ENCODE measurements at places on chromosomes 6 and 20. TPM values are rescaled to one million over a fixed set of nuclear protein-coding genes. Genes with fewer than 3 reads are reported as not detected.

Gene ADGB
- polyA plus RNA-seq, result not detected

Gene SCUBE3
- polyA plus RNA-seq, result not detected

Gene KCNK16
- not detected for polyA plus RNA-seq

Gene MRAP2
- 9.3 TPM for polyA plus RNA-seq

Gene CASS4
- 21.7 TPM for polyA plus RNA-seq

DNA sequence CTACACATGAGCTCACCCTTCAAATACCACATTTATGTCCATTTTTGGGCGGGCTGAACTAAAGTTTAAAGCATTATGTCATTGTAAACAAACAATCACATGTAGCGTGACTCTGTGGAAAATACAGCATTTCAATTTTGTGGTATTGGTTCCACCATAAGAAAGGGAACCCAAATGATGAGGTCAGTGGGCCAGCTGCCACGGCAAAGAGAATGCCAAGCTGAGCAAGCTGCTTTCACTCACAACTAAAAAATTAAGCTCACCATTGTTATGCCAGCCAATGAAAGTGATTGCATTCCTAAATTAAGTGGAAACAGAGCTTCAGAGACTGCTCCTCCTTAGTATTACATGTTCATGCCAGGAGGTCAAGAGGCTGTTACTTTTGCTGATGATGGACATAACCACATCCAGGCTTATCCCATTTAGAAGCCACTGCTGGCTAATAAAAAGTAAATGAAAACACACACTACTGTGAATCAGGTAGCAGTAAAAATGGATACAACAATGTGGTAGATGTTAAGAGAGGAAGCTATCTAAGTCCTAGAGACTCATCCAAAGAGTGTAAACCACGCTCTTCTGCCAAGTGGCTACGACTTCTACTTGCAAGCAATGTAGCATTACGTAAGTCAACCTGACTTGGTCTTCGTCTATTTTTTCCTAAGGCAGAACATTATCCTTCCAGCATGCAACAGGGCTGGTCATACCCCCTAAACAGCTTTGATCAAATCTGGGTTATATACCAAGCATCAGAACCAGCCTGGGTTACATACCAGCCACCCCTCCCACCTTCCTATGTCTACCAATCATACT is 164.8 kb downstream of the BACH2 start:
- no peak overlapping the region for H3K27ac ChIP-seq
- H3K27me3 ChIP-seq, result no peaks in the 10 kb centered on the region
- DNase-seq, result no peak
- no peaks in the 10 kb centered on the region for H3K36me3 ChIP-seq
- H3K4me3 ChIP-seq, result no peak overlapping the region

GRCh38 chr20:56345911-56346310 is 12.9 kb upstream of the FAM210B start:
- H3K4me1 ChIP-seq, result no peaks in the 10 kb centered on the region
- H3K36me3 ChIP-seq, result no peaks in the 10 kb centered on the region
- H3K27ac ChIP-seq, result no peak overlapping the region
- no peak overlapping the region for H3K4me3 ChIP-seq

GRCh38 chr6:159234102-159234553 is 64.9 kb downstream of the FNDC1 start:
- H3K27me3 ChIP-seq, result peaks cover 44% of the 10 kb centered on the region
- no peaks in the 10 kb centered on the region for H3K36me3 ChIP-seq
- peaks cover 19% of the 10 kb centered on the region for H3K4me1 ChIP-seq
- no peak overlapping the region for H3K4me3 ChIP-seq

GRCh38 chr20:45189861-45190260 is 15.2 kb downstream of the PI3 start:
- no peak overlapping the region for H3K27ac ChIP-seq
- H3K27me3 ChIP-seq, result peaks cover 2% of the 10 kb centered on the region
- no peaks in the 10 kb centered on the region for H3K36me3 ChIP-seq
- no peak for DNase-seq
- no peak overlapping the region for H3K4me3 ChIP-seq

DNA sequence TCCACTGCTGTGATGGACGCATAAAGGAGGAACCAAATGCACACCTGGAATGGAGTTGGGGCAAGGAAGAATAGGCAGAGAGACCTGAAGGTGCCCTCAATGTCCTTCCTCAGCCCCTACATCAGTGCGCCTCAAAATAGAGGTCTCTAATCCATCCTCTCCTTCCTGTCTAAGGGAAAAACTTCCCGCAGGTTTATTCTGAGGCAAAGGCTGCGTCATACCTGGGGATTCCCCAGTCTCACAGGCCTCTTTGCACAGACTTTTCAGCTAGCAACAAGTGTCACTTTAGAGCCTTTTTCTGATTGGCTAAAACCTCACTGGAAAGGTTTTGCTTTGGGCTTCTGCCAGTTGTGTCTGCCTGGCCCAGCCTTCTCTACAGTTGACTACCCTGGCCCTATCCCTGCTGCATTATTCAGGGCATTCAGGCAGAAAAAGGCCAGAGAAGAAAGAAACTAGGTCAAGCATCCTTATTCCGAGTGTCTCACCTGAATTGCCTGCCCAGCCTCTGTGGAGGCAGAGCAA is 1.8 kb upstream of the HLA-DQB1 start:
- H3K27ac ChIP-seq, result no peak overlapping the region
- H3K36me3 ChIP-seq, result no peaks in the 10 kb centered on the region
- no peaks in the 10 kb centered on the region for H3K27me3 ChIP-seq
- no peaks in the 10 kb centered on the region for H3K4me1 ChIP-seq
- no peak overlapping the region for H3K4me3 ChIP-seq

GRCh38 chr6:39681674-39682121 is 43.5 kb downstream of the KIF6 start:
- no peaks in the 10 kb centered on the region for H3K4me1 ChIP-seq
- no peaks in the 10 kb centered on the region for H3K36me3 ChIP-seq
- DNase-seq, result no peak

DNA sequence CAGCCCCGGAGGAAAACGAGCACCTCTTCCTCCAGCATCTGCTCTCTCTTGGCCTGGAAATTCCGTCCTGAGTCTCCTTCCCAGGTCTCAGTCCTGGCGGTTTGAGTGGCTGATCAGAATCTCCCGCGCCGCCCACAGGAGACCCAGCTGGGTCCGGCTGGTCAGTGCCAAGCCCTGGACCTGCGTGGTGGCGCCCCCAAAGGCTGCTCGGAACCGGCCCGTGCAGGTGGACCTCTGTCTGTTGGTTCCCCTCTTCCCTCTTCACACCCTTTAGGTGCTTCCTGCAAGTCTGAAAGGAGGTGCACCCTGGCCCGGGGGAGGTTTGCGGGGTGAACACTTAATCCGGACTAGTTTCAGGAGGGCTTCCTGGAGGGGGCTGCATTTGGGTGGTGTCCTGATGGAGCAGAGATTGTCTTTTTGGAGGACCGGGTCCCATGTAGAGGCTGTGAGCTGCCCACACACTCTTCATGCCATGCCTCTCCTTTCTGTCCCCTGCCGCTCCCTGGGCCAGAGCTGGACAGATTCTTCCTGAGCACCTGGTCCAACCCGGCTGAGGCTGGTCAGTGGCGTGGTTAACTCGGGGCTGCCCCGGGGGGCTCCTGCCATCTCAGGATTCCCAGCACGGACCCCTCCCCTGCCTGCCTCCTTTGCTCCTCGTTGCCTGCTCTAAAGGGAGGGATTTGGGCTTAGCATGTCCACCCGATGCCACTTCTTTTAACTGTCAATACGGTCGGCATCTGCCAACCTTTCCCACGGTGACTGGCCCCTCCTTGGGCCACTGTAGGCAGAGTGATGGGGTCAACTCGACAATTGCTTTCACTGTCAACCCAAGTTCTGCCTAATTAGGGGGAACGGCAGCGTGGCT is 16.5 kb upstream of the BHLHE23 start:
- H3K4me1 ChIP-seq, result peaks cover 14% of the 10 kb centered on the region
- H3K36me3 ChIP-seq, result no peaks in the 10 kb centered on the region
- no peak overlapping the region for H3K4me3 ChIP-seq
- peaks cover 87% of the 10 kb centered on the region for H3K27me3 ChIP-seq
- no peak for DNase-seq

GRCh38 chr6:99495466-99495865 is 19.8 kb downstream of the USP45 start:
- peaks cover 49% of the 10 kb centered on the region for H3K36me3 ChIP-seq
- no peaks in the 10 kb centered on the region for H3K27me3 ChIP-seq
- H3K27ac ChIP-seq, result no peak overlapping the region
- no peaks in the 10 kb centered on the region for H3K4me1 ChIP-seq
- DNase-seq, result no peak
- H3K4me3 ChIP-seq, result no peak overlapping the region

- H3K27ac ChIP-seq, result no peak overlapping the region
- no peak overlapping the region for H3K4me3 ChIP-seq
Measured at GRCh38 chr6:5453546-5453945, 192.2 kb downstream of the FARS2 start.

Measured in K562 (cell line).